ENCODE measurements at places on chromosomes 7 and 10.

DNA sequence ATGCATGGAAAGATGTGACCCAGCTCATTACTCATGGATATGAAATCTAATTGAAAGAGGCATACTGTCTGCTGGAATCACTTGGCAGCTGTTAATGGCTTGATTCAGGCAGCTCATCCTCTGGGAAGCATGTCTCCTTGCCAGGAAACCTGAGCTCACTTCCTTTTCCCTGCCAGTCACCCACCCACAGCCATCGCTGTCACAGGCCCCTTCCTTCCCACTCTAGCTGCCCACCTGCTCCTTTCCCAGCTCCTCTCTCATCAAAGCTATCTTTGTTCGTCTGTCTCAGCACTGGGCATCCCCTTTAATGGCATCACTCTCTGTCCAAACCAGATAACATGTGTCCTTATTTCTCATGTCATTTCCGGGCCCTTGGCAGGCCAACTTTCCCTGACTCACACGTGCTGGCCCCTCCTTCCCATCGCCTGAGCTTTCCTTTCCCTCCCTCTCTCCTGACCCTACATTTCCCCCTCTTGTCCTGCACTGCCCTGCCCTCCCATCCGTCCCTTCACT, 721.9 kb downstream of the TNS3 start:
- DNase-seq: no peak

DNA sequence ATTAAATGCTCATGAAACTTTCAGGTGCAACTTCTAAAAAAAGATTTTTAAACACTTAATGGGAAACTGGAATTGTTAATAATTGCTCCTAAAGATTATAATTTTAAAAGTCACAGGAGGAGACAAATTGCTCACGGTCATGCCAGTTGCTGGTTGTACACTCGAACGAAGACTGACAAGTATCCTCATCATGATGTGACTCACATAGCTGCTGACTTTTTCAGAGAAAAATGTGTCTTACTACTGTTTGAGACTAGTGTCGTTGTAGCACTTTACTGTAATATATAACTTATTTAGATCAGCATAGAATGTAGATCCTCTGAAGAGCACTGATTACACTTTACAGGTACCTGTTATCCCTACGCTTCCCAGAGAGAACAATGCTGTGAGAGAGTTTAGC, 79.3 kb downstream of the ITGB8 start:
- no peak for DNase-seq

GRCh38 chr7:97145068-97145467, 27.6 kb downstream of the SDHAF3 start:
- no peak for DNase-seq

GRCh38 chr10:133184591-133185244, 24.7 kb downstream of the KNDC1 start:
- DNase-seq: no peak

GRCh38 chr7:142851919-142852318, 3.0 kb upstream of the EPHB6 start:
- DNase-seq: no peak

DNA sequence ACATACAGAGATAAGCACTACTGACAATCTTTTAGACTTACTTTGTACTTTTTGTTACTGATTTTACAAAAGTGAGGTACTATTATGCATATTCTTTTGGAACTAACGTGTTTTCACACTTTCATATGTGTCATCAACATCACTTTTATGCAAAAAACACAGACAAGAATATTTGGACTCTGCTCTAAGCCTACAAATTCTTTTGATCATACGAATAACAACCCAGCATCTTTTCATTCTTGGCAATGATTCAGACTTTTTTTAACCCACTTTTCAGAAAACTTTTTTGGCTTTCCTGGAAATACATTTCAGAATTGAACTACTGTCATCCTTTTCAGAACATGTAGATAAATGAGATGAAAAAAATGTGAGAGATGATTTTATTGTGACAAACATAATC, 30.2 kb downstream of the USP6NL start:
- DNase-seq: no peak

- DNase-seq: no peak
These were observed 37.1 kb downstream of the STRA8 start for GRCh38 chr7:135270577-135271254.

DNA sequence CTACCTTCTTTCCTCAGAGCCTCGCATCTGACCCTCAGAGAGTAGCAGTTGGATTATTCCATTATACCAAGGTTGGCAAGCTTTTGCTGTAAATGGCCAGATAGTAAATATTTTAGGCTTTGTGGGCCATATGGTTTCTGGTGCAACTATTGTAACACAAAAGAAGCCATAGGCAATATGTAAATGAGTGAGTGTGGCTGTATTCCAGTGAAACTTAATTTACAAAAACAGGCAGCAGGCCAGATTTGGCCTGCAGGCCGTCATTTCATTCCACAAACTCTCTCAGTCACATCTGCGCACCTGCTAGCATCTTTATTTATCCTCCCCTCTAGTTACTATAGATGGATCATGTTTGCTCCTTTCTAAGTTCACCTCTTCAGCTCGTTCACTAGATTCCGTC, 6.7 kb downstream of the ZNF518A start:
- DNase-seq: no peak

GRCh38 chr7:85719981-85720953, 533.4 kb upstream of the SEMA3D start:
- DNase-seq: no peak

DNA sequence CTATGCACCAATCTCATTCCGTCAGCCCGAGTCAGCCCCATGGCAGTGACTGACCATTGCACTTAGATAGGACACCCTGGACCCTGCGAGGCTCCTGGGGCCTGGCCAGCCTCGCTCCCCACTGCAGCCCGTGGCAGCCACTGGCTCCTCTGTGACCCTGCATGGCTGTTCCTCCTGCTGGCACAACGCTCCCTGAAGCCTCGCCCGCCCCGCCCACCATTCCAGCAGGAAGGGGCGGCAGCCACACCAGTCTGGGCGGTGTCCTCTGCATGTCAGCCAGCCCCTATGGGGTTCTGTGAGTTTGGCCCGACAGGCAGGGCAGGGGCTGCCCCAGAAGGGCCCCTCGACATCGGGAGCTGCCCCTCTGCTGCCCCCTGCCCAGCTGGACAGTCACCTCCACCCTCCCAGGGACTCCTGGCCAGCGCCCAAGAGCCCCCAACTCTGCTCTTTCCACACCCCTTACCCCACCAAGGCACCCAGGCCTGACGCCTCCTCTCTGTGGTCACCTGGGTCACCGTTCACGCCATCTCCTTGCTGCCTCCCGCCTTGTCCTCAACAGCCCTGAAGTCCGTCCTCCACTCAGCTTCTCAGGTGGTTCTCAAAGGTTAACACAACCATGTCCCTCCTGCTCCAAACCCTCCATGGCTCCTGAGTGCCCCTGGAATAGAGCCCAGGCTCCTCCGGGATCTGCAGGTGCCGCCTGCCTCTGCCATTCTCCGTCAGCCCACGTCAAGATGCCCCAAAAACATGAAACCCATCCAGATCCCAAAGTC, 103.5 kb downstream of the MICALL2 start:
- DNase-seq: no peak

DNA sequence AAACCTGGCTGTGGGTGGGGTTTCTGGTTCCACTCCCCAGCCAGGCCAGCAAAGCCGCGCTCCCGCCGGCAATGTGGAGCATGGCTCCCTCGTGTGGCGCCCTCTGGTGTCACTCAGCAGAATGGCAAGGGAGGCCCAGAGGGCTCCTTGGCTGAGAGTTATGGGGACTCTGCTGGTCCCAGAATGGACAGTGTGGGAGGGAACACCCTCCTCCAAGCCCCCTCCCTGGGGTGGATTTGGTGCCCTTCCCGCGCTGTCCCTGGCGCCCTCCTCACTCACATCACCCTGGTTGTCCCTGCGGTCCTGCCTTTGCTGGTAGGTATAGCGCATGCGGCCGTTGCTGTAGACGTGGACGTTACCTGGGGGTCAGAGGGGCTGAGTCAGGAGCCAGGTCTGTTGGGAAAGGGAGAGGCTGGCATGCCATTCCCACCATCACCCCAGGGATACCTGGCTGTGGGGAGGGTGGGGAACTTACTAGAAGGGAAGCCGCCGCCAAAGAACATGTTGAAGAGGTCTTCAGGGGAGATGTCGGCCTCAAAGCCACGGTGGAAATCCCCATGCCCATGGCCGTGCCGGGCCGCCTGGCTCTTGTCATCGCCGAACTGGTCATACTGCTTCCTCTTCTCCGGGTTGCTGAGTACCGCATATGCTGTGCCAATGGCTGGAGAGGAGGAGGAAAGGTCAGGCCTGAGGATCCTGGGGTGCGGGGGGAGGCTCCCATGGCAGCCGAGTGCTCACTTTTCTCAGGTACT, 14.0 kb downstream of the DNAJB12 start:
- DNase-seq: peak; percentile 60

DNA sequence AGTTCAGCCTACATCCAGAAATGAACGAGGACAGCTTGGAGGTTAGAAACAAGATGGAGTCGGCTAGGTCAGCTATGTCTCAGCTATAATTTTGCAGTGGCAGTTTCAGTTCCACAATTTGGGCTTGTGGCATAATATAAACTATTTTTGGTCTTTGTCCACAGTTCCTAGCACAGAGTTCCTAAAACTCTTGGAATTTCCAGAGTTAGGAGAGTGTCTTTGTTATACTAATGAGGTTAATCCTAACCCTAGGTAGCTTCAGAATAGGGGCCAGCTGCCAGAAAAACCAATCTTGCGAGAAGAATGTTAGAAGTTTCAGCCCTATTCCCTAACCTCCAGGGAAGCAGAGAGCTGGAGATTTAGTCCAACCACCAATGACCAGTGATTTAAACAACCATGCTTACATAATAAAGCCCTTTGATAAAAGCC, 131.9 kb downstream of the AKR1D1 start:
- no peak for DNase-seq

DNA sequence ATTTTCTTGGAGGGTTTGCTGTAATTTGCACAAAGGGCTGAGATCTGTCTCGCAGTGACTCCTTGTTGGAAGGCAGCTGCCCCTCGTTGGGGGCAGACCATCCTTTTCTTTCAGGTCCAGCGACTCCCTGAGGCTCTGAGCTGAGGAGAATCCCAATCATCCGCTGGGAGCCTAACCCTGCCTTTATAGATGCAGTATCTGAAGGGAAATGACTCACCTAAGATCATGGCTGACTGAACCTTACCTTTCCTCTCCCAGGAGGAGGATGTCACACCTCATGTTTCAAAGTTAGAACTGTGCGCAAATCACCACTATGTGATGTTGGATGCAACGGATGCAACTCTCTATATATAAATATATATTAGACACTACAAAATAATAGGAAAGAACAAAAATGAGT, 36.4 kb upstream of the MXI1 start:
- DNase-seq: no peak

GRCh38 chr10:89700923-89701241, 508 bp upstream of the KIF20B start:
- no peak for DNase-seq

DNA sequence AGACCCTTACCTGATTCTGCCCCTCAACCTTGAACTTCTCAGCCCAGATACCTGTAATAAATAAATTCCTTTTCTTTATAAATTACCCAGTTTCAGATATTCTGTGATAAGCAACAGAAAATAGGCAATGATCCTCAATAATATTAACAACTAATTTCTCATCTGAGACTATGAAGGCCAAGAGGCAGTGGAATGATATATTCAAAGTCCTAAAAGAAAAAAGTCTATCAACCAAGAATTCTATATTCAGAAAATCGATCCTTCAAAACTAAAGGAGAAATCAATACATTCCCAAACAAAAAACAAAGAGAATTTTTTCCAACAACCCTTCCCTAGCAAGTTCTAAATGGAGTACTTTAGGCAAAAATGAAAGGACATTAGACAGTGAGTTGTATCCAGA, 279.6 kb downstream of the PTPRN2 start:
- DNase-seq: no peak
